ENCODE measurements at places on chromosomes 6 and 20.

DNA sequence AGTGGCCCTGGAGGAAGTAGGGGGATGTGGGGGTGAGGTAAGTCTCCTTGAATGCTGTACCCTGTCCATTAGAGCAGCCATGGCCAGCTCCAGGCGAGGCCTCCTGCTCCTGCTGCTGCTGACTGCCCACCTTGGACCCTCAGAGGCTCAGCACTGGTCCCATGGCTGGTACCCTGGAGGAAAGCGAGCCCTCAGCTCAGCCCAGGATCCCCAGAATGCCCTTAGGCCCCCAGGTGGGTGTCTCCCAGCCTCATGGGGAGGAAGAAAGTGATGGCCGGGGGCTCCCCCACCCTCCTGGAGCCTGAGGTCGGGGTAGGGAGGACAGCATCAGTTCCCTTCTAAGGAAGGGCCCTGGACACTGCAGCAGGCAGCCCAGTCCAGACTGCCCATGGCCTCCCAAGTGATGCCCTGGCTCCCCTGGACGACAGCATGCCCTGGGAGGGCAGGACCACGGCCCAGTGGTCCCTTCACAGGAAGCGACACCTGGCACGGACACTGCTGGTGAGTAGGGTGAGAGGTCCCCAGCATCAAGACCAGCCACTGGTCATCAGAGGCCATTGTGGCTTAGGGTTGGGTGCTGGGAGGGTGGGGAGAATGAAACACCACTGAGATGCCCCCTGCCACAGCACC, 1.0 kb downstream of the GNRH2 start:
- DNase-seq = no peak

- DNase-seq = no peak
Measured at GRCh38 chr6:93376026-93376540, 43.3 kb downstream of the EPHA7 start.

- no peak for DNase-seq
Measured at GRCh38 chr6:156949376-156949775, 172.2 kb downstream of the ARID1B start.

- peak; percentile 64 for DNase-seq
Measured at GRCh38 chr6:26032340-26033084, 54.7 kb upstream of the HFE start.

GRCh38 chr6:57173886-57174510, 1.9 kb downstream of the BAG2 start:
- DNase-seq = no peak

DNA sequence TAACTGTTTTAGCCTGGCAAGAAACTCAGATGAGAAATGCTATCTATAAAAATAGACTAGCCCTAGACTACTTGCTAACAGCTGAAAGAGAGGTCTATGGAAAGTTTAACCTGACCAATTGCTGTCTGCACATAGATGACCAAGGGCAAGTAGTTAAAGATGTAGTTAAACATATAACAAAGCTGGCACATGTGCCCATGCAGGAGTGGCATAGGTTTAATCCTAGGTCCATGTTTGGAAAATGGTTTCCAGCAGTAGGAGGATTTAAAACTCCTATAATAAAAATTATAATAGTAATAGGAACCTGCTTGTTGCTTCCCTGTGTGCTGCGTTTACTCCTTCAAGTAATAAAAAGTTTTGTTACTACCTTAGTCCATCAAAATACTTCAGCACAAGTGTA, 51.2 kb upstream of the ADGRF4 start:
- no peak for DNase-seq

GRCh38 chr6:19394051-19394450, 443.1 kb upstream of the ID4 start:
- DNase-seq = no peak

DNA sequence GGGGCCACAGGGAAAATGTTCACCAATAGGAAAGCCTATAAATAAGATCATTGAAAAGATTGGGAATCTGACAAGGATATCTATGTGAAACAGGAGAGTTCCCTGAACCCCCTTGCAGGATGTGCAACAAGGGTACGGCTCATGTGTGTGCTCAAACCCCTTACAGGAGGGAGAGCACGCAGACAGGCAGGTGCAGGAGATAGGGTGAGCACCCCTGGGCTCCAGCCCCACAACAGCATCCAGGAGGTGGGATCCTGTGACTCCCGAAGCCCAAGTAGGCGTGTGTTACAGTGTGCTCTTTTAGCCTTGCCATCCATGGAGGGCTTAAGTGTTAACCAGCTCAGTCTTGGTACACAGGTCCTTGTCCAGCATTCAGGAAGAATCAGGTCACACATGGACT, 204.2 kb downstream of the BMP7 start:
- no peak for DNase-seq

GRCh38 chr6:38068854-38069590, 249.5 kb downstream of the ZFAND3 start:
- DNase-seq = no peak

- DNase-seq = no peak
Measured at GRCh38 chr6:43076464-43077332, 584 bp downstream of the PTK7 start.

Measured in stimulated activated CD8-positive, alpha-beta memory T cell treated with anti-CD3 and anti-CD28 coated beads, Interleukin-4, amount 100 ng/mL, for 48 hours (primary cell).